ENCODE measurements at places on chromosomes 16 and 17.
A peak's percentile ranks its signal among the peaks of the same experiment; 100 is the strongest.

GRCh38 chr17:50537721-50538548 is 5.4 kb downstream of the EPN3 start:
- DNase-seq, result no peak

GRCh38 chr16:47043970-47044684 is 70.7 kb upstream of the DNAJA2 start:
- no peak for DNase-seq

GRCh38 chr17:74520016-74520434 is 11.2 kb downstream of the CD300LB start:
- DNase-seq, result peak; percentile 58

GRCh38 chr16:85704011-85704410 is 15.3 kb upstream of the GINS2 start:
- no peak for DNase-seq

DNA sequence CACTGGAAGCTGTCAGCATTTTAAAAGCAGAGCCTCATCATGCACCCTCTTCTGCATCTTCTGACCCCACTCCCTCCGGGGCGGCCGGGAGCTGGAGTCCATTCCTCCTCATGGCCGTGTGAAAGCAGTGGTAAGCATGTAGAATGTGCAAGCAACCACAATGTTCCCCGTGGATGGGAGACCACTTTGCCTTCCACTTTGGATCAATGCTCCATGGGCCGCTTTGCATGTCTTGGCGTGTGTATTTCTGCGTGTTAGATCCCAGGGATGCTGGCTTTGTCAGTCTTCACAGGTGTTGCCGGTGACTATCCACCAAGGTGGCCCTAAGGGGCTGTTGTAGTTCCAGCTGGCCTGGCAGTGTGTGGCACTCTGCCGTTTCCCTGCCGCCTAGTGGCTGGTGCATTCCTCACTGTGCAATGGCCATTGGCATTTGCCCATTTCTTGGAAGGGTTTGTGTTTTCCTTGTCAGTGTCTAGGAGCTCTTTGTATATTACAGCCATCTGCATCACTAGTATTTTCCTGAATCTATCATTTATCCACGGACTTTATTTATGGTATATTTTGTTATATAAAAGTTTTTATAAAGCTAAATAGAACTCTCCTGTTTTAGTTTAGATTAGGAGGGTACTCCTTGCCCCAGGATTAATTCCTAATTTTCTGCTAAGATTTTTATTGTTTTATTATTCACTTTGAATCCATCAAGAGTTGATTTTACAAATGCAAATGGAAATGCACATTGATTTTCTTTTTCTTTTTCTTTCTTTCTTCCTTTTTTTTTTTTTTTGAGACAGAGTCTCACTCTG is 5.8 kb upstream of the ALDH3A1 start:
- no peak for DNase-seq

GRCh38 chr17:18362698-18363100 is 651 bp downstream of the SHMT1 start:
- DNase-seq, result peak; percentile 14

DNA sequence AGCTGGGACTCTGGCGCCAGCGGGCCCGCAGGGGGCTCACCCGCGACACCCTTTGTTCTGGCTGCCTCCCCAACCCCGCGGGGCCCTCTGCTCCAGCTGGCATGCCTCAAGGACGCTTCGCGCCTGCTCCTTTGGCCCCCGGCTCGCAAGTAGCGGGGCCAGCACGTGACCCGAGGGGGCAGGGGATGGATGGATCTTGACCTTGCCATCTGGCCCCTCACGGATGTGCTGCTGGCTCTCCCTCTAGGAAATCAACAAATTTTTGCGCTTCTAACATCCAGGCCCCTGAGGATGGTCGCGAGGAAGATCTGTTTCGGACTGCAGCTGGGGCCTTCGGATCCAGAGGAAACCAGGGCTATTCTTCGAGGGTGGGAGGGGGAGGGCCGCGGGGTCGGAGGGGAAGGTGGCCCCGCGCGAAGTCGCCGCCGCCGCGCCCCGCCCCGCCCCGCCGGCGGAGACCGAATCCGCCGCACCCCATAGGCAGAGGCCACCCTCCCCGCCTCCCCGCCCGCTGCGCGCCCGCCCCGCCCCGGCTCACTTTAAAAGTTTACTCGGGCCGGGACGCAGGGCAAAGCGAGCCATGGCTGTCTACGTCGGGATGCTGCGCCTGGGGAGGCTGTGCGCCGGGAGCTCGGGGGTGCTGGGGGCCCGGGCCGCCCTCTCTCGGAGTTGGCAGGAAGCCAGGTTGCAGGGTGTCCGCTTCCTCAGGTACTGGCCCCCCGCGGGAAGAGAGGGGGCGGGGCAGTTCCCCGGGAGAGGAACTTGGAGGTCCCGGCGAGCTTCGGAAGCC is at the start of gene ACSF2:
Gene ACSF2 (plus strand): TSS at position 537 of the 790 bp plus-strand sequence. CDS start 44 bp downstream, at position 581.
- peak; percentile 81 for DNase-seq
